ENCODE measurements at places on chromosomes 7 and 10. TPM values are rescaled to one million over a fixed set of nuclear protein-coding genes. Genes with fewer than 3 reads are reported as not detected.

GRCh38 chr10:70513848-70514309 lies 35.3 kb downstream of the PALD1 start:
- DNase-seq = no peak

FKBP14 gene
- total RNA-seq = 19.8 TPM

- no peak for DNase-seq
Measured at GRCh38 chr10:21263839-21264238, 261.6 kb downstream of the SKIDA1 start.

- DNase-seq = peak; percentile 85
Measured at GRCh38 chr10:79487296-79488194, 24.8 kb upstream of the EIF5AL1 start.

DNA sequence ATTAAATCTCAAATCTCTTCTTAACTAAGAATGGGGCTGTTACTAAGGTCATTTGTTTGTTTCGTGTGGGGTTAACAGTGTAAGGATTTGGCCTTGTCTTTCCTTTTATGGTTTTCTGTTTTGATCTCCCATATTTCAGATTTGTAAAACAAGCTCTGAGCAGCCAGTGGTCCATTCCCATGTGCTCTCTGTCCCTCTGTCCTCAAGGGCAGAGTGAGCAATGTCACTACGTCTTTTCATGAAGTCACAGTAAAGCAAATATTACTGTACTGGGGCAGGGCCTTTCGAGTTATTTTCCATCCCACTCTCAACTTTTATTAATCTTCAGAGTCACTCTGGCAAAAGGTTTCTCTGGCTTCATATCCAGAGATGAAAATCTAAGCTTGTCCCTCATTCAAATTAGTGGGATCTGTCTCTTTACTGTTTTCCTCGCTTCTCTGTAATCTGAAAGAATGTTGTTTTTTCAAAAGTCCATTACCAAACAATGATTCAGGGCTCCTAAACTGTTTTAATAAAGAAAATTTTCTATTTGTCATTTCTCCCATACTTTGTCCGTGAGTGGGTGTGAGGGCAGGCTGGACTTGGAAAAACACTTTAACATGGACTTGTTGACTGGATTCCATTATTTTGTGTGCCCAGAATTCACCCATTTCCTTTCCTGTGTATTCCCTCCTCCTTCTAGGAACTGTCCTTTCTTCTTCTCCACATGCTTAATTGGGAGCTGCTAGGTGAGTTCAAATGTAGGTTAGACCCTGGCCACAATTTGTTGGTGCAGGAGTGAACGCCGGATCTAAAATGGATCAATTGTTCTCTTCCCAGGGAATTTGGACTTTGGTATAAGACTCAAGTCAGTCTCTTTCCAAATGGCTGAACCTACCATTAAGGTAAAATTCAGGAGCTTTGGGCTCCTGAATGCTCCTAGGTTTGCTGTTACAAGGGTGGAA lies 42.1 kb upstream of the NAMPT start:
- no peak for DNase-seq

SYNPO2L gene
- total RNA-seq = 0.10 TPM

DNA sequence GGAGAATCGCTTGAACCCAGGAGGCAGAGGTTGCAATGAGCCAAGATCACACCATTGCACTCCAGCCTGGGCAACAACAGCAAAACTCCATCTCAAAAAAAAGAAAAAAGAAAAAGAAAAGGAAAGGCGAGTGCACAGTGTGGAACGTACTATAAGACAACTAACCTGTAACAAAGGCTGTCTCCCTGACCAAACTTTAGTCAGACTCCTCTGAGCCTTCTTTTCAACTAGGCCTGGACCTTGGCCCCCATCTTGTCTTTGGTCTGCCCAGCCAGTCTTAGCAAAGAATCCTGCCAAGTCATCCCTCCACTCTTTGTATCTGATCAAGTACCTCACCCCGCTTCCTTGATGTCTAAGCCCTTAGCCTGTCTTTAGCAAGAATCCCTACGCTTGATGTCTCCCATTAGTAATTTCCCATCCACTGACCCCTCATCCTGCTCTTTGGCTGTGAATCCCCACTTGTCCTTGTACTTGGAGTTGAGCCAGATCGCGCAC lies 68.9 kb upstream of the KDM7A start:
- no peak for DNase-seq

DNA sequence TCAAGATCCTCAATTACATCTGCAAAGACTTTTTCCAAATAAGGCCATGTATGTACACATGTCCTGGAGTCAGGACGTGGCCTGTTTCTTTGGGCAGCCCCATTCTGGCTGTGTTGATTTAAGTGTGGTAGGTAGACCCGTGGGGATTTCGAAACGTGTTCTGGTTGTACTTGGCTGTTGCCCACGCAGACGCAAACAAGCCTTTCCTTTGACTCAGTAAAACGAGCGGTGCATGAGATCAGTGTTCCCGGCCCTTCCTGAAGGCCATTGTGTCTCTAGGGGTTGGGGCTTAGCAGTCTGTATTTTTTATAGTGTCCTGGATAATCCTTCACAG lies 64.8 kb upstream of the DNAJB6 start:
- DNase-seq = no peak

DNA sequence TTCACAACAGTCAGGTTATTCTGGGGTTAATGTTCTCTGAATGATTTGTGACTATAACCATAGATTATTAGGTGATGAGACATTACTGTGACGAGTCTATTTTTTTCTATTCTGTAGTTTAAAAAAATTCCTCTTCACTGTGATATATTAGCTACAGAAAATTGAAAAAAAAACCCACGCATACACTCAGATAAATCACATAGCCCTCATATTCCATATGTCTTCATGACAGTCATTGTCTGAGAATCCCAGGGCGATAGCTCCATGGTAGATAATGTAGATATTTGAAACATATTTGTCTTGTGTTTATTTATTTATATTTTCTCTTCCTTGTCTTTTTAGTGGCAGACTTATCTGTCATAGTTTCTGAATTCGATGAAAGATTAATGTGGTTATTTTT lies 110.0 kb downstream of the CAMK1D start:
- DNase-seq = no peak

GRCh38 chr7:48244864-48245271 lies 73.6 kb downstream of the ABCA13 start:
- DNase-seq = no peak

- peak; percentile 88 for DNase-seq
Measured at GRCh38 chr10:102673819-102674511, 29.7 kb downstream of the TRIM8 start.

TMEM236 gene
- total RNA-seq = 3.0 TPM

CNPY1 gene
- total RNA-seq = not detected

DNA sequence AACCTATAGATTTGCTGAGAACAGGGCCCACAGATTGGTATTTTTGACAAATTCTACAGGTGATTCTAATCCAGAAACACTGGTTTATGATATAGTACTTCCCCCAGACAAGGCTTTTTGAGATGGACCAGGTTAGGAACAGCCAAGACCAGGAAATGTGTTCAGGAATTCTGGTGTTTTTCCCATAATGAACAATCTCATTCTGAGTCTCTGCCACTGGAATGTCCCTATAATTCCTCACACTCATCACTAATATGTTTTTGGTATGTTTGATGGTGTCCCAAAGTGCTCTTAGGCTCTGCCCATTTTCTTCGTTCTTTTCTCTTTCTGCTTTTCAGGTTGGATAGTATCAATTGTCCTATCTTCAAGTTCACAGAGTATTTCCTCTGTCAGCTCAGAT lies 107.2 kb upstream of the IGFBP3 start:
- no peak for DNase-seq

SP8 gene
- total RNA-seq = not detected

DNA sequence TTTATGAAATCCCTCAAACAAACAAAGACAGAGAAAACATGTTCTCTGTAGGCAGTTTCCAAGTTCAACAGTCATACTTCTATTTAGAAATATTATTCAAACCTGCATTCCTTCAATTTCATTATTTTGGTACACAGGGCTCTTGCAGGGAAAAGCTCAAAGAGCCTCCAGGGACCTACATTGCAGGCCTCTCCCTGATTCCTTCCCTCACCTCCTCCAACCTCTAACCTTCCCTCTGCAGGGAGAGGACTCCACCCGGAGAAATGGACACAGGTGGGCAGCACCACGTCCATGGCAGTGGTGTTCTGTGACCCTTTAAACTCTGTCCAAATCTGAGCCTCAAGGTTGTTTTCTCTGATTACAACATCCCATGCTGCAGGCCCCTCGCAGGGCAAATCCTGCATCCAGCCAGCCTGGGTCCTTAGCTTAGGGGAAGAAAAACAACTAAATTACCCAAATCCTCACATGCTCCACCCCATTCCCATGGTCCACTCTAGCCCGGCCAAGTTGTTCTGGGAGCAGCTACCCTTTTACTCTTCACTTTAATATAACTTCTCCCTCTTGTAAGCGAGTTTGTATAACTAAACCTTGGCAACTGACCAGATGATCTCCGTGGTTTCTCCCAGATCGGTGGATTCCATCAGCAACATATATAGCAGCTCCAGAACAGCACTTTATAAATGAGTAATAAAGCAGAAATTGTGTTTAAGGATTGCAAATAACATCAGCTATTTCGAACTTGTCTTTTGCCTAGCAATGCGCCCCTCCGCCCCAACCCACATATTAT lies 129.8 kb downstream of the CUBN start:
- no peak for DNase-seq

AKR1C4 gene
- not detected for total RNA-seq

DNA sequence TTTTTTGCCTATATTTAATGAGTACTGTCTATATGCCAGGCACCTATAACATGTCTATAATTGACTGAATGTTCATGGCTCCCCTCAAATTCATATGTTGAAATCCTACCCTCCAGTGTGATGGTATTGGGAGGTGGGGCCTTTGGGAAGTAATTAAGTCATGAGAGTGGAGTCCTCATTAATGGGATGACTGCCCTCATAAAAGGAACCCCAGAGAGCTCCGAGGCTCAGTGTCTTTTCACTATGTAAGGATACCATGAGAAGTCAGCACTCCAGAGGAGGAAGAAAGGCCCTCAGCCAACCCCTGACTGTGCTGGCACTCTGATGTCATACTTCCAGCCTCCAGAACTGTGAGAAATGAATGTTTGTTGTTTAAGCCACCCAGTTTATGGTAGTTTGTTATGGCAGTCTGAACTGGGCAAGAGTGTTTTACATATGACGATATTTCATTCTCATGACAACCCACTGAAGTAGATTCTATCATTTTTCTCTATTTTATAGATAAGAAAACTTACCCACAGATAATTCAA lies 61.1 kb upstream of the PCGF5 start:
- no peak for DNase-seq

INHBA gene
- total RNA-seq = 1.00 TPM

- peak; percentile 83 for DNase-seq
Measured at GRCh38 chr7:44151956-44152355, 10.8 kb upstream of the MYL7 start.

- no peak for DNase-seq
Measured at GRCh38 chr10:25175527-25176420, 973 bp downstream of the GPR158 start.

GRCh38 chr7:32022966-32023365 lies 47.2 kb downstream of the PDE1C start:
- no peak for DNase-seq

DNA sequence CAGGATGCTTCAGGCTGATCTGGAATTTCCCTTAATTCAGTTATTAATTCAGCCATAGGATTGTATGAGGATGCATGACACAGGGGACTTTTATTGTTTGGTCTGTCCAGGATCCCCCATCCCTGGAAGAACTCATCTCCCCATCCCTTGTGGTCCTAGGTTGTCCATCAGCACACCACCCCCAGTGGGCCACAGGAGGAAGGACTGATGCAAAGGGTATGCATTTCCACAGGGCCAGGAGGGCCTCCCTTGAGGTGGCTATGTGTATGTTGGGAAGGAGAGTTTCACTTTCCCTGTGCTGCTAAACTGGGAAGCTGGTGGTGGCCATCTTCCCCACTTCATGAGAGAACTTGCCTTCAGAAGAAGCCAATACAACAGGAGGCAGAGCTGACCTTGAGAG lies 44.6 kb upstream of the GRB10 start:
- DNase-seq = no peak

SLC39A12 gene
- 0.35 TPM for total RNA-seq

GRCh38 chr10:99285881-99286280 lies 43.3 kb upstream of the CNNM1 start:
- DNase-seq = no peak

GRCh38 chr10:80196950-80197315 lies 8.4 kb downstream of the ANXA11 start:
- no peak for DNase-seq

- DNase-seq = no peak
Measured at GRCh38 chr7:129222064-129222463, 2.8 kb upstream of the AHCYL2 start.

- DNase-seq = no peak
Measured at GRCh38 chr7:31323101-31323500, 17.4 kb downstream of the NEUROD6 start.

Data from mesenteric fat pad (tissue), 1 donor.